ENCODE measurements at places on chromosomes 7 and 10.

DNA sequence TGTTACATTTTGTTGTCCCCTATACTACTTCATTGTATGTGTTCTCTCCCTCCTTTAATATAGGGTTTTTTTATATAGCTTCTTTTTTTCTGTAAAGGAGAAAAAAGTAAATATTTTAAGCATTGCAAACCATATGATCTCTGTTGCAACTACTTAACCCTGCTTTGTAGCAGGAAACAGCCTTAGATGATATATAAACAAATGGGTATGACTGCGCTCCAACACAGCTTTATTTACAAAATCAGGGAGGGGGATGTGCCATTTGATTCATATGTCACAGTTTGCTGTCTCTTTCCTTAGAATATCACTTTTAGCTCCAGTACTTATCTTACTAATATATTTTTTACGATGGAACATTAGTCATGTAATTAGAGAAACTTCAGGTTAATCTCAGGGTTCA lies 155.2 kb upstream of the GNAI1 start:
- DNase-seq: no peak

DNA sequence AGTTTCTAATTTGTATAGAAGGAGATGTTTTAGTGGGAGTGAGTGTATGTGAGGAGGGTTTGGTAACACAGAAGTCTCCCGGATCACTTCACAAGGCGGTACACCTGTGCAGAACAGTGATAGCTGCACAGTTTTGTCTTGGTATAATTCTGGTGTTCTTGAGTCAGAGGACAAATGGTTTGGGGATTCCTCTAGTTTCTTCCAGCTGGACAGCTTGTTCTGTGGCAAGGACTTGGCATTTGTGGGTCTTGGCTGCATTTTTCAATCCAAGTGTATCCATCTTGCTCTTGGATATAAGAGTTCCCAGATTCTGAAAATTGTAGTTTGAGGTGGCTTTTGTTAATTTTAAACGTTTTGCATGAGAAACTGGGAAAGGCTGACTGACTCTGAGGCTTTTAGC lies 135.7 kb downstream of the AHR start:
- no peak for DNase-seq

DNA sequence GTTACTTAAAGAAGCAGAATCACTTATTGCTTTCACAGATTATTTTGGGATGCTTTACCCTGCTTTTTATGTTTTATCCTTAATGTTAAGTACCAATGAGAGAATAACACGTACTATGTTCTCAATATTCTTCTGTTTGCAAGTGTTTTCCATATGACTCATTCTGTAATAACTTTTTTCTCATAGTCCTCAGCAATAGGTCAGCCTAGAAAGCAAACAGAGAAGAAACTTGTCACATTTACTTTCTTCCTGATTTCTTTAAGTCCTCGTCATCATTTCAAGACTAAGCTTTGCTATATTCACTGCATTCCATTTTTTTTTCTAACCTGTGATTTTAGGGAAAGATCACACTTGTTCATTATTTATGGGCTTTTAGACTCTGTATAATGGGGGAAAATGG lies 6.8 kb upstream of the AGR2 start:
- no peak for DNase-seq

GRCh38 chr7:104416866-104417393 lies 88.5 kb downstream of the LHFPL3 start:
- no peak for DNase-seq

DNA sequence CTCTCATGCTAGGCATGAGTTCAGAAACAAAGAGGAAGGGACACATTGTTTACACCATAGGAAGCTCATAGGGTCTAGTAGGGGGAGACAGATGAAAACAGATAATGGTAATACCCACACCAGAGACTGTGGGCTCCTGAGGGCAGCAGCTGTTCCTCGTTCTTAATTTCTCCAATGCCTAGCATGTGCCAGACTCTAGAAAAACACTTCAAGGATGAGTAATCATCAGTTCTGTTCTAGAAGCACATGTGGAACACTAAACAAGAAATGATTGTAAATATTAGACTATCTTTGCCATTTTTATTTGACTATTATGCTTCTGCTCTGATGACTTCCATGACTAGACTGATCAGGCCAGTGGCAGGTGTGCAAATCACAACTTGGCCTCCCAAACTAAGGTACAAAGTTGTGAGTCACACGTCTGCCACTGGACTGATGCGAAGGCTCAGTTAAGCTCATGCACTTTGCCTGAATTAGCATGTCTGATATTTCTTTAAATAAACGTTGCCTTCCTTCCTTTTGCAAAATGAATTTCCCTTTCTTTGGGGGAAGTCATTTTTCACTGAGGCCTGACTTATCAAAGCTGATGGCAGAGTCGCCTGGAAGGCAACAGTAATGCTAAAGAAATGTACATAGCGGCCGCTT lies 89.2 kb upstream of the FGL2 start:
- no peak for DNase-seq

DNA sequence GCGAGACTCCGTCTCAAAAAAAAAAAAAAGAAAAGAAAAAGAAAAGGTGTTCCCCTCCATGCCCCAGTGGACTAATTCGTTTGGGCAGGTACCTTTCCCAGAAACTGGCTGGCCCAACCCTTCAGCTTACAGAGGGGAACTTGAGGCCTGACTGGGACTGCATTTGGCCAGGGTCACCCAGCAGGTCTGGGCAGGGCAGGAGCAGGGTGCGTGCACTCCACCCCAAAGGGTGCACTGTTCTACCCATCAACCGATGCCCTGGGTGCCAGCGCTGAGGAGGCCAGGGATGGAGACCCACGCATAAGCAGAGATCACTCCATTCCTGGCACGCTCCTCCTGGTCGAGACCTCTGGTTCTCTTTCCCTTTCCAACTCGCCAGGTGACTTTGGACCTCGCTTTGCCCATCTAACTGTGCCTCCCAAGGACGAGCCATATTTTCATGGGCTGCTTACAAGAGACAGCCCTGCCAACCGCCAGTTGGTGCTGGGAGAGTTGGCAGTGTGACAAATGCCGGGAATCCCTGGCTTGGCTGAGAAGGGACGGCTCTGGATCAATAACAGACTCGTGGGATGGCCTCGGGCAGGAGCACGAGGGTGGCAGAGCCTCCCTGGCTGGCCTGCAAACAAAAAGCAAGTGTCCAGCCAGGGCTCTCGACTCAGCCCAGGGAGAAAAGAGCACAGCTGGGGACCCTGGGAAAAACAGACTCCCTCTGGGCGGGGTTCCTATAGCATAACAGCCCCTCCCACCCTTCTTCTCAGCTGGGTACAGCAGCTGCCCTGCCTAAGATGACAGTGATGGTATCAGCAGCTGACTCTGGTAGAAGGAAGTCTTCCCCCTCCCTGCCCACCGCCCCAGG lies 7.9 kb downstream of the HSPB1 start:
- DNase-seq: no peak

DNA sequence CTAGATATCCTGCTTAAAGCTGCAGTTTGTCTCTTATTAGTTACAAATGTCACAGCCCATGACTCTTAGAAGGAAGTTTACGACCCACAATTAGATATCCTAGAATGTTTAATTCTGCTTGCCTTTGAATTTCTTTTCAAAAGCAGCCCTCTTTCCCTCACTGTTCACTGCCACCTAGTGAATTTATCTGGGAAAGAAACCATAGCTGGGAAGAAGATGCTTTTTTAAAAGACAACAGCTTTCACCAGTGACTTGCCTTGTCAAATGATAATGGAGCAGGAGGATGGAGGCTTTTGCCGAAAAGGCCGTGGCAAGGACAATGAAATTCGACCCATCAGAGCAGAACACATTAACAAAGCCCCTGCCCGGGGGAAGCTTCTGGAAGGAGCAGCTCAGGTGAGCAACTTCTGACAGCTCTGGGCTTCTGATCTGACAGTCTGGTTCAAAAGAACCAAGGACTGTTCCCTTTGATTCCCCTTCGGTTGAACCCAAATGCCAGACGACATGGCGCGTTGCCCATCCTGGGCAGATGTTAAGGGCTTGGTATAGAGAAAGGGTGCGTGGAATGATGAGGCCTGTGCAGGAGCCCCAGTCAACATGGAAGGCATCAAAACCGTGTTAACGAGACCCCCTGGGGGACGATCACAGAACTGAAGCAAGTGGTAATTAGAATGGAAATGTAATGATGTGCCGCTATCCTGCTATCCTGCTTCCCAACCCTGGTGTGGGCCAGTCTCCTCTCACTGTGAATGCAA lies 236.8 kb downstream of the FRMD4A start:
- peak; percentile 3 for DNase-seq

- DNase-seq: no peak
These were observed 524.5 kb downstream of the PARD3 start for GRCh38 chr10:34290412-34291081.

GRCh38 chr7:66418537-66418936 lies 210.1 kb upstream of the KCTD7 start:
- no peak for DNase-seq

- no peak for DNase-seq
These were observed 553.0 kb downstream of the GRM8 start for GRCh38 chr7:126699707-126700106.

- DNase-seq: peak; percentile 22
These were observed 411 bp downstream of the BCCIP start for GRCh38 chr10:125823663-125824251.

DNA sequence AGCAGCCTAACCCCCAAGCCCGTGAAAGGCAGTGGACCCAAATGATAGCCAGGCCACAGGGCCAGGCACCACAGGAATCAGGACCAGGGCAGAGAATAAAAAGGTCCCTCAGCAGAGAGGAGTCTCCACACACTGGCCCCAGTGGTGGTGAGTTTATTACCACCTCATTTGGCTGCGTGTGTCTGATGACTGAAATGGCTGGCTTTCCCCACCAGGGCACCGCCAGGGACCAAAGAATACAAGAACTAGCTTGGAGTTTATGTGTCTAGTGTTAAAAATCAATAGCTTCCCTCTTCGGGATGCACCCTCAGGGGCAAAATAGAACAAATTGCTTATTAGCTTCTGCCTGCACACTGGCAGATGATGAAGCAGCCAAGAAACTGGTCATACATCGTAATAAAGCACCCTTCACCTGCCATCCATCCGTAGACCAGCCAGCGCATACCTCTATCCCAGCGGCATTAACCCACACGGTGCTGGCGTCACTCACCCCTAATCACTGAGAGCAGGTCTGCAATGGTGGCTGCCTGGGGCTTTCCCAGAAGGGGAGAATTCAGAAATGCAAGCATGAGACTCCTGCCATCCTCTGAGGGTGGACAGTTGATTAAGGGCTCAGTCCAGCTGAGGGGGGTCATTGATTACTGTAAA lies 223.7 kb upstream of the ZMIZ1 start:
- no peak for DNase-seq

GRCh38 chr7:45070254-45070642 lies 18.5 kb downstream of the NACAD start:
- no peak for DNase-seq

DNA sequence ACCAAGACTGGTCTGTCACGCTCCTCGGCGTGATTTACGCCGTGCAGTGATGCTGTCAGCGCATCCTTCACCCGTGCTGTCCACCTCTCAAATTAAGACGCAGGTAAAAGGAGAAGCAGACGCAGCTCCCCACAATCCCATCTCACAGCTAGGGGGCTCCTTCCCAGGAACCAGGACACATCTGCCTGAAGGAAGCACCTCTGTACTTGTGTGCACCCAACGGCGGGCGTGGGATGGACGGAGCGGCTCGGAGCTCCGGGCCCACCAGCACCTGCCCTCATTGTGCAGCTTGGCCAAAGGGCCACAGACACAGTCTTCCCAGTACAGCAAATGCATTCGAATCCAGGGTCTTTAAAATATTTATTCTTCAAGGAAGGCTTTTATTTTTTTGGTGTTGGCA lies 55.3 kb downstream of the STK32C start:
- DNase-seq: no peak

DNA sequence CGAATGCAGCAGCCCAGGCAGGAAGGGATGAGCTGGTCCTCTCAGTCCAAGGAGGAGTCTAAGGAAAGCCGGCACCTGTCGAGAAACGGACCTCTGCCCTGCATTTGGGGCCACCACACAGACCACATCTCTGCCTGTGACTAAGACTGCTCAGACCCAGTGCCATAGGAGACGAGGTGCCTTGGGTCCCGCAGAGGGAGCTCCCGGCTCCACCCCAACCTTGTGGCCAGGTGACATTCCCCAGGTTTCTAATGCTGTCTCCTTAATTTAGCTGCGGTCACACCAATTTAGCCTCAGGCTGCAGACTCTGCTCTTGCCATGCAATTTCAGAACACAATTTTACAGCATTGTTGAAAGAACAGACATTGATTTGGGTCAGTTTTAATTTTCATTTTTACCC lies 22.8 kb upstream of the CRHR2 start:
- no peak for DNase-seq

- DNase-seq: no peak
These were observed 1060.5 kb downstream of the XPNPEP1 start for GRCh38 chr10:108862676-108863350.

DNA sequence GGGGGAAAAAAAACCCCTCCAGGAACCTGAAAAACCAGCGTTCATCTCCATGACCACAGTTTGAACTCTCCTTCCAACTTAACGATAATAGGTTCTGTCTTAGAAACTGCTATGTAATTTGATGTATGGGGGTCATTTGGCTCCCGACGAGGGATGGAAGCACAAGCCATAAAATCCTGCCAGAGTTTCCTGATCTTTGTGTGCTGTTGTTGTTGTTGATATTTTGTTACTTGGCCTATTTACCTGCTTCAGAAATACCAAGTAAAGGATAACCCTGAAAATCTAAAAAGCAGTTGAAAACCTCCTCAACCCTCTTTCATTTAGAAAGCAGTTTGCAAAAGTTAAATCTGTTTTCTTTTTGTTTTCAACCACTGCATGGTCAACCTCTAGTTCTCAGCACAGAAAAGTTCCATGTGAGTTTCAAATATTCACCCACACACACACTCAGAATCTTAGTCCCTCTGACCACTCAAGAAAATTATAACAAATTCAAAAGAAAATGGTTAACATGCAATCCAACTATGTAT lies 9.3 kb upstream of the HOXA2 start:
- DNase-seq: no peak

- no peak for DNase-seq
These were observed 7.1 kb downstream of the PCGF5 start for GRCh38 chr10:91227576-91227975.

DNA sequence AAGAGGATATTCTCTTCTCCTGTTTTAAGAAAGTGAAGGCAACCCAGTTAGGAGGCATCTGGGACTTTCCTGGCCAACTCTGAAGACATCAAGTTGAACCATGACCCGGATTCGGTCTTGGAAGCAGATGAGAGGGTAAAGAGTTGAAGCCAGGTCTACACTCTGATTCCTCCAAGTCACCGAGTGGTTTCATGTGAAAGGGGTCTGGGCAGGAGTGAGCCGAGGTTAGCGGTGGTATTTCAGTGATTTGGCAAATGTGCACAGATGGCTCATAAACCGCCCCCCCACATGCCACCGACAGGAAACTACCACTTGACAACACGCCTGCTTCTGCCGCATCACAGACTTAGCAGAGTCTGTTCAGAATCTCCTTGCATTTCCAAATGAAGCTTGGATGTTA lies 11.4 kb upstream of the REPIN1 start:
- peak; percentile 93 for DNase-seq

- DNase-seq: no peak
These were observed 31.5 kb downstream of the PIK3AP1 start for GRCh38 chr10:96688789-96689188.

DNA sequence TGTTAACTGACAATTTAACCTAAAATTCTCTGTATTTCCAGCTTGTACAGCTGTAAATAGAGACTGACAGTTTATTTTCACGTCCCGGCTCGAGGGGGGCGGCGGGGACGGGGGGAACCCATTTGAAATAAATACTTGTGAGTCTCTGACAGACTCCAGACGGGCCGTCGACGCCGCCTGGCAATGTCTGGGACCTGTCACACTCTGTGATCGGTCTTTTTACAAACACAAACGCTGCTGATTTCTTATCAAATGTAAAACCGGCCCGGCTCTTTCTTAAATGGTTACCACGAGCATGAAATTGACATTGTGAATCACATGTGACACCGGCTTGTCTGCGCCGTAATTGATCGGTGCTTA lies 57.0 kb downstream of the UNCX start:
- no peak for DNase-seq

Data from activated CD8-positive, alpha-beta T cell treated with anti-CD3 and anti-CD28 coated beads for 36 hours (primary cell).